ENCODE measurements at places on chromosomes 11 and 22. TPM values are rescaled to one million over a fixed set of nuclear protein-coding genes. Genes with fewer than 3 reads are reported as not detected.

The JAML gene
- total RNA-seq: 17.2 TPM

The RIMBP3C gene
- not detected for total RNA-seq

The HPX gene
- 0.98 TPM for total RNA-seq

The HORMAD2 gene
- not detected for total RNA-seq

The C11orf42 gene
- total RNA-seq: not detected

The BRSK2 gene
- total RNA-seq: 3.9 TPM

The OR4C16 gene
- total RNA-seq: not detected

The CCDC88B gene
- 7.9 TPM for total RNA-seq

The C22orf15 gene
- total RNA-seq: not detected

The FBXO3 gene
- 29.7 TPM for total RNA-seq

The NPTXR gene
- 9.3 TPM for total RNA-seq

- no peaks in the 10 kb centered on the region for H3K36me3 ChIP-seq
- DNase-seq: no peak
- no peaks in the 10 kb centered on the region for H3K4me1 ChIP-seq
Observed at GRCh38 chr22:35419756-35420155, 19.8 kb downstream of the MCM5 start.

DNA sequence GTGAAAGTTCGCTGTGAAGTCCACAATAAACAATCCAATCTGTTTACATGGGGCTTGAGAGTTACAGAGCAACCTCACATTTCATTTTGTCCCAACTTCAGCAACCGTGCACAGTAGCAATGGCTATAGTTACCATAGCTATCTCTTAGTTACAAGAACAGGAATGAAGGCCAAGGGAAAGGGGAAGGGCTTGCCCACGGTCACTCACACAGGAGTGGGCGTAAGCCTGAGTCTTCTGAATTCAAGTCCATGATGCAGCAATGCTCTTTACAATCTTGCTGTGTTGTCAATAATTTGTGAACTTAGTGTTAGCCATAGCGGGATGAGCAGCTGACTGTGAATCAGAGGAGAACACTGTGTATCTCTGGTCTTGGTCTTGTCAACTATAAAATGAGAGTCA, 102.9 kb downstream of the ADAMTS15 start:
- no peaks in the 10 kb centered on the region for H3K27me3 ChIP-seq
- no peak overlapping the region for H3K4me3 ChIP-seq
- DNase-seq: no peak
- H3K4me1 ChIP-seq: peaks cover 17% of the 10 kb centered on the region
- H3K36me3 ChIP-seq: no peaks in the 10 kb centered on the region

GRCh38 chr11:77619576-77620198, 17.9 kb downstream of the CLNS1A start:
- H3K4me1 ChIP-seq: no peaks in the 10 kb centered on the region
- H3K36me3 ChIP-seq: peaks cover 41% of the 10 kb centered on the region
- no peak for DNase-seq
- H3K27me3 ChIP-seq: no peaks in the 10 kb centered on the region
- no peak overlapping the region for H3K4me3 ChIP-seq
- no peak overlapping the region for H3K27ac ChIP-seq

GRCh38 chr22:30016596-30016995, 63.7 kb upstream of the HORMAD2 start:
- H3K36me3 ChIP-seq: peaks cover 85% of the 10 kb centered on the region
- H3K4me1 ChIP-seq: peaks cover 20% of the 10 kb centered on the region
- DNase-seq: no peak
- no peak overlapping the region for H3K27ac ChIP-seq
- H3K4me3 ChIP-seq: no peak overlapping the region

DNA sequence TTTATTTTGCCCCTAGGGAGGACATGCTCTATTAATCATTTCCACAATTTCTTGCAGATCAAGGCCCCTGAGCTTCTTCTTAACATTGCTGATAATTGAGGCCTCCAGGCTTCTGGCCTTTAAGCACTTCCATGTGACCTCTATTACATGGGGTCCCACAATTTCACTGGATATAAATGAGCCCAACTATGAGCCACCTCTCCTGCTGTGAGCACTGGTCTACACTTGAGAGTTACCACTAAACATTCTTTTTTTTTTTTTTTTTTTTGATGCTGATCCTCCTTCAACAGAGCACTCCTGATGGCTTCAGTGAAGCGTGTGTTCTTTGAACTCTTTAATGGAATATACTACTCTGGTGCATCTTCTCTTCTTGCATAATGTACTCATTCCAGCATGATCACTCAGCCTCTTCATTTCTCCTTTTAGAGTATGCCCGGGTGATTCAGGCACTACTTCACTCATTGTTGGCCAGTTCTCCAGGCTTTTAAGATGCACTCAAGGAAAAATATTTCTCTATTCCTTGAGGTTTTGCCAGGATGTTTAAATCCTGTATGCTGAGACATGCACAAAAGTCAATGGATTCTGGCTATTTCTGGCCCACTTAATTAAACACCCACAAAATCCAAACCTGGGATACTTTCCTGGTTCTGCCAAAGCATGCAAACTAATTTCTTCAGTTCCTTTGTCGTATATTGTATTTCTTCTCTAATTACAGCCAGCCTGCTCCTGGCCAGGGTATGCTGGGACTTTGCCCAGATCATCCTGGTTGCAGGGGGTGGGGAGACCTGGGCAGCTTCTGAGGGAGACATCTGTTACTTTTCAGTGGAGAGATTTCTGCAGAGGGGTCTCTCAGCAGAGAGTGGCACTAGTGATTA, 257.8 kb upstream of the LUZP2 start:
- no peaks in the 10 kb centered on the region for H3K4me1 ChIP-seq
- no peak overlapping the region for H3K27ac ChIP-seq
- H3K36me3 ChIP-seq: no peaks in the 10 kb centered on the region
- DNase-seq: no peak
- H3K27me3 ChIP-seq: no peaks in the 10 kb centered on the region
- H3K4me3 ChIP-seq: no peak overlapping the region

DNA sequence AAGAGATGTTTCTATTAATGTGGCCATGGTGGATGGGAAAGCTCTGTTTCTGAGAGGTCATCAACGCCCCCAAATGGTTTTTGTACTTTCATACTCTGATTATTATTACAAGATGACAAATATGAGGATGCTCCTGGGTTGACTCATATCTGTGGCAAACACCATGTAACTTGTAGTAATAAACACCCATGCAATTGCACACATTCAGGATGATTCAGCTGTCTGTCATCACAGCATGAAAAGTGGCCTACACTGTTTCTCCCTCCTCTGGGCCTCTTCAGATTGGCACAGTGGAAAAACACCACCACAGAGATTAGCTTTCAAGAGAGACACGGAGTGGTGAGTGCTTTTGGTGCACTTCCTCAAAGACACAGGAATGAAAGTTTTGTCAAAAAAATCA, 85.4 kb downstream of the MTNR1B start:
- H3K36me3 ChIP-seq: no peaks in the 10 kb centered on the region
- no peak overlapping the region for H3K4me3 ChIP-seq
- DNase-seq: no peak
- H3K27me3 ChIP-seq: no peaks in the 10 kb centered on the region
- no peak overlapping the region for H3K27ac ChIP-seq

- no peak overlapping the region for H3K27ac ChIP-seq
- H3K4me3 ChIP-seq: no peak overlapping the region
- H3K4me1 ChIP-seq: no peaks in the 10 kb centered on the region
- no peak for DNase-seq
Observed at GRCh38 chr11:122594986-122595645, 60.4 kb upstream of the UBASH3B start.

GRCh38 chr22:27775758-27776649, 25.6 kb downstream of the MN1 start:
- no peaks in the 10 kb centered on the region for H3K36me3 ChIP-seq
- H3K4me3 ChIP-seq: peak overlapping the region; percentile 13
- H3K27me3 ChIP-seq: no peaks in the 10 kb centered on the region
- peaks cover 32% of the 10 kb centered on the region for H3K4me1 ChIP-seq

GRCh38 chr11:124801014-124801413, 808 bp upstream of the MSANTD2 start:
- peak overlapping the region; percentile 70 for H3K4me3 ChIP-seq
- no peaks in the 10 kb centered on the region for H3K27me3 ChIP-seq
- DNase-seq: no peak
- peak overlapping the region; percentile 90 for H3K27ac ChIP-seq

DNA sequence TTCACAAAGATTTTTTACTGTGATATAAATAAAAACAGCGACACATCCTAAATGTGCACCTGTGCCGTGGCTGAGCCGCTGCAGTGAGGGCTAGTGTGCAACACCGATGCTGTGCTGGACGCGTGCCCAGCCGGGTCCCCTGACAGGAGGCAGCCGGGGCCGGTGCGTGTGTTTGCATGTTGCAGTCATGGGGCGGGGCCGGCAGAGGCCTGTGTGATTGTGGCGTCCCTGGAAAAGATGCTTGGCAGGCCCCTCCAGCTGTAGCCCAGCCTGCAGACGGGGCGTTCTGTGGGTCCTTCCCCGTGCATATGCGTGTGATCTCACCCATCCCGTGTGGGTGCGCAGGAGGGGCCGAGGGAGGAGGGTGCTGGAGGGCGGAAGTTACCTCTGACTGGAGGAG, 30.6 kb downstream of the MUC6 start:
- H3K27ac ChIP-seq: no peak overlapping the region
- no peak for DNase-seq
- no peaks in the 10 kb centered on the region for H3K27me3 ChIP-seq
- H3K4me3 ChIP-seq: no peak overlapping the region
- no peaks in the 10 kb centered on the region for H3K36me3 ChIP-seq

DNA sequence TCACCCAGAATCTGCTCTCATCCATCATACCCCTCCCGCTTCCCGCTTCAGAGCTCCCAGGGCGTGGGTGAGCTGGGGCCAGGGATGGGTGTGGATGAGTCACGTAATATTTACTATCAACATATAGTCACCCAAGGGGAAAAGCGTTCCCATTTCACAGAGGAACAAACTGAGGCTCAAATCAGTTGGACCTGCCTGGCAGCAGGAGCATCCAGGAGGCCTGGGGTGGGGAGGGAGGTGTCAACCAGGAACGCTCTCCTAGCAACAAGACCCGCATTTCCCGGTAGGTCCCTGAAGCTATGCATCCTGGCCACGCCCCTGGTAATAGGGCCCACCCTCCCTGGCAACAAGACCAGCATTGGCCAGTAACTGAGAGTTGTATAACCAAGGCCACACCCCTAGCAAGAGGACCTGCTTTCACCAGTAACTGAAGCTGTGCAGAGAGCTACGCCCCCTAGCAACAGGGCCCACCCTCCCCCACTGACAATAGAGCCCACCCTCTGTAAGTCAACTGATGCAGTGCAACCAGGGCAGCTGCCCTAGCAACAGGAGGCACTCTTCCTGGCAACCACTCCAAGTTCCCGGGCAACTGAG, 32.7 kb upstream of the TXNRD2 start:
- H3K27ac ChIP-seq: no peak overlapping the region
- H3K4me1 ChIP-seq: peaks cover 15% of the 10 kb centered on the region
- no peaks in the 10 kb centered on the region for H3K27me3 ChIP-seq
- DNase-seq: no peak
- H3K4me3 ChIP-seq: no peak overlapping the region

DNA sequence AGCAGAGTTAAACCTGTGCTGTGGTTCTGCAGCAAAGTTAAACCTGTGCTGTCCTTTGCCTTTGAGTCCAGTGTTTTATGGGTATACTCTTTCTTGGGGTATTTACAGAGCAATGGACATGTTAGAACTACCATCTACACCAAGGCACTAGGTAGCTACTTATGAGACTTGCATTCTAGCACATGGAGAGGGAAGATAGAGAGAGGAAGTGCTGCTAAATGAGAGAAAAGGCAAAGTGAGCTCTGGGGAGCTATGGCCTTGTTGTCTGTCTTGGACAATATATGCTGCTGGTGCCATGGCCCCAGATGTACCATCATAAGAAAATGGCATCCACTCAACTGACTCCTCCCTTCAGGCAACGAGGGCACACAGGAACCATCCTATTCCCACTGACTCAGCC, 91.5 kb downstream of the SLC1A2 start:
- H3K27me3 ChIP-seq: no peaks in the 10 kb centered on the region
- H3K36me3 ChIP-seq: no peaks in the 10 kb centered on the region
- H3K4me3 ChIP-seq: no peak overlapping the region
- no peak for DNase-seq
- no peak overlapping the region for H3K27ac ChIP-seq

GRCh38 chr22:48955351-48956311, 872.0 kb downstream of the BRD1 start:
- DNase-seq: peak; percentile 42
- no peaks in the 10 kb centered on the region for H3K27me3 ChIP-seq
- H3K36me3 ChIP-seq: no peaks in the 10 kb centered on the region
- no peaks in the 10 kb centered on the region for H3K4me1 ChIP-seq
- H3K4me3 ChIP-seq: no peak overlapping the region
- H3K27ac ChIP-seq: no peak overlapping the region

- no peak overlapping the region for H3K27ac ChIP-seq
- no peaks in the 10 kb centered on the region for H3K4me1 ChIP-seq
- H3K4me3 ChIP-seq: no peak overlapping the region
Observed at GRCh38 chr22:31447337-31447736, 42.3 kb downstream of the EIF4ENIF1 start.

GRCh38 chr22:26713823-26714449, 56.5 kb downstream of the MIAT start:
- H3K27ac ChIP-seq: no peak overlapping the region
- no peaks in the 10 kb centered on the region for H3K36me3 ChIP-seq
- DNase-seq: no peak
- no peaks in the 10 kb centered on the region for H3K27me3 ChIP-seq
- no peaks in the 10 kb centered on the region for H3K4me1 ChIP-seq

DNA sequence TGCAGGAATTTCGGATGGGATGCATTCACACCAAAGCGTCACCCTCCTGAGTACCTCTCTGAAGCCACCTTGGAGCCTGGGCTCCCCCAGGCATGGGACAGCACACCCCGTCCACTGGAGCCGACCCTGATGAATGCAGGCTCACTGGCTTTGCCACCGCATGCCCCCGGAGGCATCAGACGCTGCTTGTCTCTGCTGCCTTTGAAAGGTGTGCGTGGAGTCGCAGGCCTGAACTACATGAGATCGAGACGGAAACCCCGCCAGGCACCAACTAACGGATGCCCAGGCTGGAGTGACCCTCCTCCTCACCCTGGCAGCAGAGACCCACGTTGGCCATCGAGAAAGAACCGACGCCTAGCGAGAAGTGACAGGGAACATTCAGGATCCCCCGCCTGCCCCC, 22.5 kb downstream of the KRTAP5-5 start:
- peaks cover 9% of the 10 kb centered on the region for H3K4me1 ChIP-seq
- DNase-seq: no peak
- no peaks in the 10 kb centered on the region for H3K27me3 ChIP-seq
- no peaks in the 10 kb centered on the region for H3K36me3 ChIP-seq

DNA sequence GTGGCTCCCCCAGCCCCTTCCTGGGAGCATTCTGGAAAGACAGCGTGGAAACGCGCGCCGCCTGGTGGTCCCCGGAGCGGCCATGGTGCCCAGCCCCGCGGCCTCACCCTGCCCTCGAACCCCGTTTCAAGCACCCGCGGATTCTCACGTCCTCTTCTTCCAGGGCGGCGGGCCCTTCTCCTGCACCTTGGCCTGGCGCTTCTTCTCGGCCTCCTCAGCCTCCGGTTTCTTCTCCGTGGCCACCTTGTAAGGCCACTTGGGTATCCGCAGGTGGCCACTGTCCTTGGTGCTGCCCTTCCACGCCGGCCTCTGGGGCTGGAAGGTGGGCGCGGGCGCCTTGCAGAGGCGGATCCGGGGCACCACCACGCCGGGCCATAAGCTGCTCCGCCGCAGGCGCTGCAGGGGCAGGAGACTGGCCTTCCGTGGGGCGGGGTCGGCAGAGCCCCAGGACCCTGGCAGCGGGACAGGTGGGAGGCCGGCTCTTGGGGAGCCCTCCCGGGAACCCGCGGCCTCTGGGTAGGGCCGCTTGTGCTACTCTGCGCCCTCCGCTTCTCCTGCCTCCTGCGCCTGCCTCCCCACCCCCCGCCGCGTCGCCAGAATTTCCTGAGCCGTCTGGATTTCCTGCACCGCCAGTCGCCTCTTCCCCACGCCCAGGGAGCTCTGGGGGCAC, 83.4 kb downstream of the TRIM51G start:
- peak; percentile 67 for DNase-seq
- no peaks in the 10 kb centered on the region for H3K36me3 ChIP-seq
- H3K4me1 ChIP-seq: no peaks in the 10 kb centered on the region
- no peak overlapping the region for H3K27ac ChIP-seq
- H3K27me3 ChIP-seq: no peaks in the 10 kb centered on the region

All from vagina (tissue), 2 donors.